ENCODE measurements at places on chromosomes 7 and 10.

DNA sequence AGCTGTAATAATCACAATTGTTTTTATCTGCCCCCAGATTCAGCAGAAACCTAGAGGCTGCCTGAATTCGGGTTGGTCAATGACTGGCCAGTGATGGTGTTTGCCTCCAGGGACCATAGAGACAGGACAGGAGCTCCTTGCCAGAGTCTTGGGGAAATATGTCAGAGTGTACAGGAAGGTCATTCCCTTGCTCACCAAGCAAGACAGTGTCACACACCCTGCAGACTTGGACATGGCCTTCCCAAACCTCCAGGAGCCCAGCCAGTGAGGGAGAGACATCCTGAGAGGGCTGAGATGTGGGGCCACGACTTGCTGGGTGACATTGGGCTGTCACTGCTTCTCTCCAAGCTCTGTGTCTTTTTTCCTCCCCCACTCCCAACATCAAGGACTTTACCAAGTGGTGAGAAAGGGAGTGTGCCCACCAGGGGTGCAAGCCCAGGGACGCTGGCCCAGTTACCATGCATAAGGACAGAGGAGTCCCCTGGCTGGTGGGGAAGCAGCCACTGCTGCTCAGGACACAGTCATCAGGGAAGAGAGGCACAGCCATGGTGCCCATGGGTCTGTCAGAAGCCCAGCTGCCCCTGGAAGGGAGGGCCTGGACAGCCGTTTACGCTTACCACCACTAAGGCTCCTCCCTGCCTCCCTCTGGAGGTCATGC, 25.3 kb upstream of the C10orf53 start:
- DNase-seq: no peak

DNA sequence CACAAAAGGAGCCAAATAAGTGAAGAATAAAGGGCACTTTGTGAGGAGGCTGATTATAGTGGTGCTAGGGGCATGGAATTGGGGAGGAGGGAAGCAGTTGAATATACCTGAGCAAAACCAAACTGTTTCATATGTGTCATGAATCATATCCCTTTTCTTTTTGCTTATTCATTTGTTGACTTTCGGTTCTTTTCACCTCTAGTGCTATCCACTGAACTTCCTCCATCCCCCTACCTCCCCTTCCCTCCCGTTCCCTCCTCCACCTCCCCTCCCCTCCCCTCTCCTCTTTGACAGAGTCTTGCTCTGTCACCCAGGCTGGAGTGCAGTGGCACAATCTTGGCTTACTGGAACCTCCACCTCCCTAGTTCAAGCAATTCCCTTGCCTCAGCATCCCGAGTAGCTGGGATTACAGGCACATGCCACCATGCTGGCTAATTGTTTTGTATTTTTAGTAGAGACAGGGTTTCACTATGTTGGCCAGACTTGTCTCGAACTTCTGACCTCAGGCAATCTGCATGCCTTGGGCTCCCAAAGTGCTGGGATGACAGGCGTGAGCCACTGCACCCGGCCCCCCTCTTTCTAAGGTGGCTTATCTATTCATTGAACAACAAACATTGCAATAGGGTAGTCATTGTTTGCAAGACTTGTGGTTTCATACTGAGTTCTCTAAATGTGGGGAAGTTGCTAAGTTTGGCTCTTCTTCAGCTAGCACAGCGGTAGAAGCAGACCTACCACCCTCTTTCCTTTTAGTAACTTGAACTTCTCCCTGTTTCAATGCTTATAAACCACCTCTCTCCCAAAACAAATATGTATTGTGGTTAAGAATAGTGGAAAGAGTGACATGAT, 150.4 kb upstream of the PRPS1L1 start:
- DNase-seq: no peak

DNA sequence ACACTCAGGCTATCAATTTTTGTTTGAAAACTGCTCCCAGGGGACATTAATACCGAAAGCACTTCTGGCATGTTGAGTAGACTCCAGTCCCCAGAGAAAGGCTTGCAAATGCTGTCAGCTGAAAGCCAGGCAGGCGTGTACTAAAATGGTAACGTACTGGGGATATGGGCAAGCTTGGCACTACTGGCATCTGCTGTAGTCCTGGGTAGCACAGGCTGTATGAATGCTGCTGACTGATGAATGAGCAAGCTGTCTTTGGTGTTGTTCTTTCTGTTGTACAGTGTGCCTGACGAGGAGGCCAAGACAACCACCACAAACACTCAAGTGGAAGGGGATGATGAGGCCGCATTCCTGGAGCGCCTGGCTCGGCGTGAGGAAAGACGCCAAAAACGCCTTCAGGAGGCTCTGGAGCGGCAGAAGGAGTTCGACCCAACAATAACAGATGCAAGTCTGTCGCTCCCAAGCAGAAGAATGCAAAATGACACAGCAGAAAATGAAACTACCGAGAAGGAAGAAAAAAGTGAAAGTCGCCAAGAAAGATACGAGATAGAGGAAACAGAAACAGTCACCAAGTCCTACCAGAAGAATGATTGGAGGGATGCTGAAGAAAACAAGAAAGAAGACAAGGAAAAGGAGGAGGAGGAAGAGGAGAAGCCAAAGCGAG, 53.5 kb upstream of the AGBL3 start:
- DNase-seq: no peak

- DNase-seq: no peak
These were observed 52.4 kb downstream of the OAT start for GRCh38 chr10:124366343-124366742.

GRCh38 chr10:48799341-48800006, 114.8 kb downstream of the WDFY4 start:
- no peak for DNase-seq

- DNase-seq: no peak
These were observed 14.6 kb downstream of the AMZ1 start for GRCh38 chr7:2702594-2702957.

GRCh38 chr10:43261578-43262396, 5.1 kb downstream of the RASGEF1A start:
- DNase-seq: no peak

DNA sequence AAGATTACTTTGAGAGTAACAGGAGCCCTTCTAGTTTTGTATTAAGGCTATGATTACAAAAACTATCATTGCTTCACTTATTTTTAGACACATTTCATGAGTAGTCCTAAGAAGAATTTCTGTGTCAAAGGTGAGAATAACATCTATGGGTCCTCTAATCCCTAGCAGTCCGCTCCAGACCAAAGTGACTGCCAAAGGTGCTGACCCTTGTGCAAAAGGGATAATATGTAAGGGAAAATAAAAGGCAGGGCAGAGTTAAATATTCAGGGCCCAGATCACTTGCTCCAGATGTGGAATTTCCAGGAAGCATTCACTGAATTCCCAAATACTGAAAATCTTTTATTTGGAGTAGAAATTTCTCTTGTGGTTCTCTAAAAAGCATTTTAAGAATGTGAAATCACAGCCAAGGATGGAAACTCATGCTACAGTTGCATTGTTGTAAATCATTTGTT, 29.3 kb downstream of the RHOBTB1 start:
- no peak for DNase-seq

DNA sequence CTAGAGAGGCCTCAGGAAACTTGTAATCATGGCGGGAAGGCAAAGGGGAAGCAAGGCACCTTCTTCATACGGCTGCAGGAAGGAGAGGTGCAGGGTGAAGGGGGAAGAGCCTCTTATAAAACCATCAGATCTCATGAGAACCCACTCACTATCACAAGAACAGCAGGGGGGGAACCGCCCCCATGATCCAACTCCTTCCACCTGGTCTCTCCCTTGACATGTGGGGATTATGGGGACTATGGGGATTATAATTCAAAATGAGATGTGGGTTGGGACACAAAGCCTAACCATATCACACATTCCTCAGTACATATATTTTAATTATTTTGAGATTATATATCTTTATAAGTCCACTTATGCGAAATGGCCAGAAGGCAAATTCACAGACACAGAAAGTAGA, 8.9 kb downstream of the HK1 start:
- DNase-seq: no peak

GRCh38 chr10:27899058-27899457, 99.8 kb downstream of the ODAD2 start:
- DNase-seq: no peak

GRCh38 chr7:28806841-28807240, 151.3 kb downstream of the TRIL start:
- DNase-seq: no peak

DNA sequence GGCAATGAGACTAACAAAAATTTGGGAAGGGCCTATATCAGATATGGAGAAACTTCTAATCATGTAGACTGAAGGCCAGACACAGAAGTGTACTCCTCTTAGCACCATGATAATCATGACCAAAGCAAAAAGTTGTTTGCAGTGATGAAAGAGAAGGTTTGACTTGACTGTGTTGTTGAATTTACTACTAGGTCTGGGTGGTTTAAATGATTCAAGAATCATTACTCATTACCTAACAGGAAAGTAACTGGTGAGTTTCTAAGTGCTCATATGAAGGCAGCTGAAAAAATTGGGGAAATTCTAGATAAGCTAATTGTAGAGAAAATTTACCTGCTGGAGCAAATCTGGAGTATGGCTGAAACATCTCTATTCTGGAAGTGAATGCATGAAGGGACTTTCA, 451.5 kb upstream of the SORCS1 start:
- no peak for DNase-seq

DNA sequence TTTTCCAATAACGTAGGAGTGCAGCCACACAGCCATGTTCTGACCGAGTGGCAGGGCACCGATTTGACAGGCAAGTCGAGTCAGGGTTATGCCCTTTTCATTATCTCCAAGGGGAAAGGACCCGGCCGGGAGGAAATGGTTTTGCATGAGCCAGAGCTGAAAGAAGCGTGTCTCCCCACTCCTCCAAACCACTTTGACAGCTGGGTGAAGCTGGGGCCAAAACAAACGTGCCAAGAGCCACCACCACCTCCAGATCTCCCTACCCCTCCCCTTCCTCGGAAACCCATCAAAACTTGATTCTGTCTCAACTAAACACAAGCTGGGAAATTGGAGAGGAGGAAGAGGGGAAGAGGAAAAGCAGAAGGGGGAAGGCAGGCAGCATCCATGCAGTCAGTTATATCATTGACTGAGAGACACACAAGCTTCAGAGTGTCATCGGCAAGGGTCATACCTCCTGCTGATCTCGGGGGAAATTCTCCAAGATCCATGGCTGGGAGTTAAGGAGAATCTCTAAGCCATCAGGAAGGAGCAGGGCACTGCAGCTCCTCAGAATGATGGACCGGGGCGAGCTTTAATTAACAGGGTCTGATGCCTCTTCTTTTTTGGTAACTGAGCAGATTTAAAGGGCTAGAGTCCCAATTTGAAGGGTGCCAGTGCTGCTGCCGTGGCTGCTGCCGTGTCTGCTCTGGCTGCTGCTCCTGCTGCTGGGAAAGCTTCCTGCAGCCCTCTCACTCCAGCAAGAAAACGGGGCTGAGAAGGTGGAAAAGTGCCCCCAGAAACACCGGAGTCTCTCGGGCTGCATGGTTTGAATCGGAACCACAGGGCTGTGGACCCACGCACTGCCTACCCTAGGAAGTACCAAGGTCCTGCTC, 34.7 kb upstream of the CALN1 start:
- DNase-seq: no peak

DNA sequence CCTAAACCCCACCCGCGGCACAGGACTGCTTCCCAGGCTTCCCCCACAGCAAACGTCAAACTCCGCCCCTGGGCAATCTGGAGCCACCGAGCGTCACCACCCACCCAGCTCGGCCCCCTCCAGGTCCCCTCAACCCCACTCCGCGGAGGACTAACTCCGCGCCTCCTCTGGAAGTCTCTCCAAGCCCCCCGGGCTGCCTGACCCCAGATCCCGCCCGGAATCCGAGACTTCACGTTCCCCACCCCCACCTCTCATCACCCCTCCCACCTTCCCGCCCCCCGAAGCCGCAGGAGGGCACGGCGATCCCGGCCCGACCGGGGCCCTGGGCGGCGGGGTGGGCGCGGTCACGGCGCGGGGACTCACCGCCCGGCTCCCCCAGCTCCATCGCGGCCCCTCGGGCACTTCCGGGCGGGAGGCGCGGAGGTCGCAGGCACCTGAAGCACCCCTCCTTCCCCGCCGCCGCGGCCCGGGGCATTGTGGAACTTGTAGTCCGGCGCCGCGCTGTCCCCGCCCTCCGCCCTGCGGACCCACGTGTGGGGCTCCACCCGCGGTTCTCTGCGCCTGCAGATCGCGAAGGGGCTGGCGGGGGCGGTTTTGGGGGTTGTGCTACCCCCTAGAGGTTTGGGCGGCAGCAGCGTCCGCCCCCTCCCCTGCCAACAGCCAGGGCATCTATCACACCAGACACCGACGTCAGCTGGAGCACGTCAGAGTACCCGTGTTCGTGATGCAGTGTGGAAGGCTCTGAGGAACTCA, at the start of gene TMUB1:
Gene TMUB1, minus strand, starts transcription at position 423 of the 753 bp plus-strand sequence. CDS start 930 bp downstream, outside the sequence.
- DNase-seq: peak; percentile 74

DNA sequence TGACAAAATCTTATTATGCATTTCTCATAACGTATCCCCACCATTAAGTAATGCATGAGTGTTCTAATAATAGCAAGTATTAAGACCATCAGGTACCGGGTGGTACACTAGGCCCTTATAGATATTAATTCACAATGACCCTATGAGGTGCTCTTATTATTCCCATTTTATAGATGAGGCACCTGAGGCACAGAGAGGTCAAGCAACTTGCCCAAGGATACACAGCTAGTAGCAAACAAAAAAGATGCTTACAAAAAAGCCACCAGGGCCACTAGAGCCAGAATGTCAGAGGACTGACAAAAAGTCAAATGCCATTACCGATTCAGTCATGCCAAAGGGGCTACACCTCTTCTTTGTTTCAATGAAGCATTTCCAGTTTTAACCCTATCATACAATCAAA, 5.9 kb downstream of the RSU1 start:
- no peak for DNase-seq

DNA sequence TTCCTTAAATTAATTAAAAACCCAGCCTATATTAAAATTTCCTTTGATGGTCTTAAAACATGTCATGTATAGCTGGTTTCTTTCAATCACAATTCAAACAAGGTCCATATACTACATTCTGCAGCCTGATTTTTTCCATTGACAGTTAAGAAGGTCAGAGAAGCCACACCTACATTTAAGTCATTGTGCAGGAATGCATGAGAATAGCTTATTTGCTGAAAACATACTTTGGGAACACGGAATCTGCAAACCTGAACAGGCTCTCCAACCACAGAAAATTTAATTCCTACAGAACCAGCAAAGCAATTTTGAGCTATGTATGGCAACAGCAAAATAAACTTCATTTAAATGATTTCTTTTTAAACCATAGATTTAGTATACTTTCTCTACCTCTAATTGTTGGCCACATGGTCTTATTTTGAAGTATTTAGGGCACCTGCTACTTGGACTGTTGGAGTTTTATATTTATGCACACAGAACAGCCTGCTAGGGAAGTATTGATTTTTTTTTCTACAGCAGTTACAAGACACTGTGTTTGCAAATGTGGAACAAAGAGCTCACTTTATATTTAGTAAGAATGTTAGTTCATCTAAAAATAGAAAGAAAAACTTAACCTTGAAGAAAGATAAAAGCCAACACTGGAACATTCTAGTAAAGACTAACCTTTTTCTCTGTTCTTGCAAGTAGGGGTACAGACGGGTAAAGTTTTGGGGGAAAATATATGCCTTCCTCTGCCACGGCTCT, 240.9 kb upstream of the IMMP2L start:
- no peak for DNase-seq

GRCh38 chr7:1696671-1697498, 26.8 kb downstream of the ELFN1 start:
- no peak for DNase-seq

- DNase-seq: no peak
These were observed 725.8 kb downstream of the PARD3 start for GRCh38 chr10:34089253-34089652.

- DNase-seq: no peak
These were observed 5.9 kb upstream of the IFIT1B start for GRCh38 chr10:89371987-89372386.

- no peak for DNase-seq
These were observed 38.8 kb downstream of the FIGNL1 start for GRCh38 chr7:50411332-50411731.

Data from activated CD8-positive, alpha-beta memory T cell treated with anti-CD3 and anti-CD28 coated beads for 1 hour (primary cell).